ENCODE measurements at places on chromosomes 16 and 17. TPM values are rescaled to one million over a fixed set of nuclear protein-coding genes. Genes with fewer than 3 reads are reported as not detected.
A peak's percentile ranks its signal among the peaks of the same experiment; 100 is the strongest.

DNA sequence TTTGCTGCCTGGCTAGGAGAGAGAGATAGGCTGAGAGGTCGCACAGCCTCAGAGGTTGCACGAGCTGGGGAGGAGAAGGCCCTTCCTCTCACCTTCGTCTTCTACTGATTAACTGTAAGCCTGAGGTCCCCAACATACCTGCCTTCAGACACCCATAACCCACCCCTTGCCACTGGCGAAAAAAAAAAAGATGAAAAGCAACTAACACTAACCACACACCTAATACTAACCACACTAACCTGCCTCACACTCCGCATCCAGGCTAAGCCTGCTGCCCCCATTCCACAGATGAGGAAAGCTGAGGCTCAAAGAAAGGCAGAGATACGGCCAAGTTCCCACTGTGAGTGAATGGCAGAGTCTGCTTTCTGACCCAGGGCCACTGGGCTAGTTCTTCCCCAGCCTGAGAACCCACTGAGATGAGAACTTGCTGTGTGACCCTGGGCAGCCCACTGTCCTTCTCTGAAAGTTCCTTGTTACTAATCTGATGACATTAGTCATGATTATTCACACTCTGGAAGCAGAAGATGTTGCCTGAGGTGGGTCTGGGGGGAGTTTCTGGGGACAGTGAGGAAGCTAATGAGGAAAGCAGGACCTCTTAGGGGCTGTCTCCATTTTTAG is 4.6 kb downstream of the IL21R start:
- no peak overlapping the region for H3K27ac ChIP-seq
- DNase-seq, result no peak
- H3K27me3 ChIP-seq, result no peaks in the 10 kb centered on the region
- H3K4me3 ChIP-seq, result no peak overlapping the region
- H3K36me3 ChIP-seq, result no peaks in the 10 kb centered on the region

HYDIN gene
- 2.1 TPM for total RNA-seq

DNA sequence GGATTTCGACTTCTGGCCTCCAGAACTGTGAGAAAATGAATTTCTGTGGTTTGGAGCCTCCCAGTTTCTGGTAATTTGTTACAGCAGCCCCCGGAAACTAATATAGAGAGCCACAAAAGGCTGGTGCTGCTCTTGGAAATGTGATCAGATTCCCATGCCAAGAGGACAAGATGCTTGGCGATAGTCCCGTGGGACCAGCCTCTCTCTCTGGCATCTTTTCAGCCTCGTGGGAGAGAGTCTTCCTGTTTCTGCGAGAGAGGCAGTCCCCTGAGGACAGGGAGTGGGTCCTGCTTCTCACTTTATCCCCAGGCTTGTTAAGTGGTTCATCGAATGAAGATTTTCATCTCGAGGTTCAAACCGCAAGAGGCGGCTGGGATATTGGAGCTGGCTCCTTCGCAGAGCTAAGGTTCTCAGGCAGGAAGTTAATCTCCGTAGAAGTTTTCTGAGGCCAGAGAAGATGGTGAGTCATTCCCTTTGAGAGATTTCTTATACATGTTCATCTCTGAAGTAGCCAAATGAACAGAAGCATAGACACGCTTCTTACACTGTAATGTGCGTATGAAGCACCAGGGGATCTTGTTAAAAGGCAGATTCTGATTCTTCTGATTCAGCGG is 211.6 kb upstream of the SDK2 start:
- H3K4me3 ChIP-seq, result no peak overlapping the region
- no peaks in the 10 kb centered on the region for H3K27me3 ChIP-seq
- no peaks in the 10 kb centered on the region for H3K36me3 ChIP-seq

DNA sequence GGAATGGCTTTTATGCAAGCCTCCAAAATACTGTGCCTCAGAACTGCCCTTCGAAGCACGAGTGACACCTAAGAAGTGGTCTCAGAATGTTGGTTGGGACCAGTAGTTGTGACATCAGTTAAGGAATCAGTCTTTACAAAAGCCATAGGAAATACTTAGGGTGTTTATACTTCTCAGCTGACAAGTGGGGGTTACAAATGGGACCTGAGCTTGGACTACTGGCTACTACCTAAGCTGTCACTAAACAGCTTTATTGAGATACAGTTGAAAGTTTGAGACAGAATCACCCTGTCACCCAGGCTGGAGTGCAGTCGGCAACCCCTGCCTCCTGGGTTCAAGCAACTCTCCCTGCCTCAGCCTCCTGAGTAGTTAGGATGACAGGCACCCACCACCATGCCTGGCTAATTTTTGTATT is 5.0 kb downstream of the RPL19 start:
- peaks cover 13% of the 10 kb centered on the region for H3K4me1 ChIP-seq
- no peak for DNase-seq
- no peaks in the 10 kb centered on the region for H3K27me3 ChIP-seq
- no peak overlapping the region for H3K27ac ChIP-seq
- no peak overlapping the region for H3K4me3 ChIP-seq
- H3K36me3 ChIP-seq, result peaks cover 27% of the 10 kb centered on the region

TAC4 gene
- not detected for total RNA-seq

DNA sequence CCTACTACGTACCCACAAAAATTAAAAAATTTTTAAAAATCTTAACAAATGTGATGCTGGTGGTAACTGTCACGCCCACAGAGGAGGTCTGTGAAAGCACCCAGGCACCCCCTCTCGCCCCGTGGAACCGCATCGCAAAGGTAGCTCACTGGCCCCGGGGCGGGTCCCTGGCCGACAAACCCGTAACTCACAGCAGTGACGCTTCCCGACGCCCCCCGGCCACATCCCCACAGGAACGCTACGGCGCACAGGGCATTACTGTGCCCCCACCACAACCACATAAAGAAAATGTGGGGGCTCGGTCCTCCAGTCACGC is 366 bp downstream of the ANKS3 start:
- H3K4me3 ChIP-seq, result peak overlapping the region; percentile 81
- peak overlapping the region; percentile 80 for H3K27ac ChIP-seq
- DNase-seq, result no peak
- no peaks in the 10 kb centered on the region for H3K4me1 ChIP-seq
- no peaks in the 10 kb centered on the region for H3K36me3 ChIP-seq
- no peaks in the 10 kb centered on the region for H3K27me3 ChIP-seq

- no peaks in the 10 kb centered on the region for H3K27me3 ChIP-seq
- no peak overlapping the region for H3K27ac ChIP-seq
- no peak overlapping the region for H3K4me3 ChIP-seq
These were observed 53.9 kb downstream of the BANP start for GRCh38 chr16:88005181-88005581.

GRCh38 chr17:55282741-55283140 is 18.0 kb downstream of the HLF start:
- no peaks in the 10 kb centered on the region for H3K36me3 ChIP-seq
- H3K4me3 ChIP-seq, result no peak overlapping the region
- H3K27me3 ChIP-seq, result no peaks in the 10 kb centered on the region
- peaks cover 45% of the 10 kb centered on the region for H3K4me1 ChIP-seq
- no peak for DNase-seq
- no peak overlapping the region for H3K27ac ChIP-seq

DNA sequence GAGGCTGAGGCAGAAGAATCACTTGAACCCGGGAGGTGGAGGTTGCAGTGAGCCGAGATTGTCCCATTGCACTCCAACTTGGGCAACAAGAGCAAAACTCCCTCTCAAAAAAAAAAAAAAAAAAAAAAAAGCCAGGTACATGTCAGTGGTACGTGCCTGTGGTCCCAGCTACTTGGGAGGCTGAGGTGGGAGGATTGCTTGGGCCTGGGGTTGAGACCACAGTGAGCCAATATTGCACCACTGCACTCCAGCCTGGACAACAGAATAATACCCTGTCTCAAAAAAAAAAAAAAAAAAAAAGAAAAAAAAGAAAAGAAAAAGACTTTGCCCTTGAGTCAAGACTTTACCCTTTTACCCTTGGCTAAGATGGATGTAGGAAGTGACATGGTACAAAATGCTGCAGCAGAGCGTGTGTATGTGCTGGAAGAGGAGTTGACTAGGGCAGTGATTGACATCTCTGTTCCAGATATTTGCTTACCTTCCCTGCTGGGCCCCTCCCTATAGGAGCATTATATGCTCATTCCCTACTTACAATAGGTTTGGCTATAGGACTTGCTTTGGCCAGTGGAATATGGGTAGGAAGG is 10.6 kb downstream of the STX4 start:
- H3K4me1 ChIP-seq, result no peaks in the 10 kb centered on the region
- no peaks in the 10 kb centered on the region for H3K27me3 ChIP-seq
- H3K4me3 ChIP-seq, result no peak overlapping the region
- no peak overlapping the region for H3K27ac ChIP-seq
- H3K36me3 ChIP-seq, result peaks cover 3% of the 10 kb centered on the region
- DNase-seq, result no peak

- peak overlapping the region; percentile 76 for H3K4me3 ChIP-seq
- no peaks in the 10 kb centered on the region for H3K27me3 ChIP-seq
- peak overlapping the region; percentile 88 for H3K27ac ChIP-seq
- H3K4me1 ChIP-seq, result peaks cover 12% of the 10 kb centered on the region
- no peak for DNase-seq
These were observed 1.2 kb downstream of the GNA13 start for GRCh38 chr17:65055280-65055707.

DNA sequence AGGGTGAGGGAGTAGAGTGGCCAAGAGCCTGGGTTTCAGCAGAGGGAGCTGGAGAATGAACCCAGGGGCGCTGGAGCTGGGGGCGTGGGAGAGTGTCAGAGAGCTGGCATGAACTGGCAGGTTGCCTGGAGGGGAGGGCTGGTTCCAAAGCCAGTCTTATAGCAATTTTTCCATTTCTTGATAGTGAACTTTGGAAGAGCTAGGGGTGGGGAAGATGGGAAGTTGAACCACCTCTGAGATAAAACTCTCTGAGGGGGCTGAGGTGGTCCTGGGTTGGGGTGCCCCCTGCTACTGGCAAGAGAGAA is 36.9 kb downstream of the ADGRG5 start:
- no peaks in the 10 kb centered on the region for H3K36me3 ChIP-seq
- no peak overlapping the region for H3K27ac ChIP-seq
- no peaks in the 10 kb centered on the region for H3K27me3 ChIP-seq
- no peak for DNase-seq
- no peak overlapping the region for H3K4me3 ChIP-seq
- H3K4me1 ChIP-seq, result no peaks in the 10 kb centered on the region

- H3K36me3 ChIP-seq, result no peaks in the 10 kb centered on the region
- no peak overlapping the region for H3K4me3 ChIP-seq
- no peak for DNase-seq
- peaks cover 16% of the 10 kb centered on the region for H3K27me3 ChIP-seq
- H3K4me1 ChIP-seq, result no peaks in the 10 kb centered on the region
- H3K27ac ChIP-seq, result no peak overlapping the region
These were observed 2.5 kb downstream of the VAT1L start for GRCh38 chr16:77790912-77791311.

GRCh38 chr16:10937068-10937859 is 5.0 kb downstream of the DEXI start:
- no peak for DNase-seq
- no peaks in the 10 kb centered on the region for H3K36me3 ChIP-seq
- H3K4me1 ChIP-seq, result peaks cover 30% of the 10 kb centered on the region
- H3K27me3 ChIP-seq, result no peaks in the 10 kb centered on the region
- H3K27ac ChIP-seq, result no peak overlapping the region

CCL8 gene
- total RNA-seq, result not detected
